ENCODE measurements at places on chromosomes 6 and 20. TPM values are rescaled to one million over a fixed set of nuclear protein-coding genes. Genes with fewer than 3 reads are reported as not detected.

- no peak for DNase-seq
These were observed 392.4 kb downstream of the TAF4 start for GRCh38 chr20:61673152-61673847.

GRCh38 chr6:149046164-149046821 lies 271.2 kb upstream of the TAB2 start:
- no peak for DNase-seq

GRCh38 chr6:125262016-125263013 lies 39.5 kb downstream of the HDDC2 start:
- DNase-seq = no peak

DNA sequence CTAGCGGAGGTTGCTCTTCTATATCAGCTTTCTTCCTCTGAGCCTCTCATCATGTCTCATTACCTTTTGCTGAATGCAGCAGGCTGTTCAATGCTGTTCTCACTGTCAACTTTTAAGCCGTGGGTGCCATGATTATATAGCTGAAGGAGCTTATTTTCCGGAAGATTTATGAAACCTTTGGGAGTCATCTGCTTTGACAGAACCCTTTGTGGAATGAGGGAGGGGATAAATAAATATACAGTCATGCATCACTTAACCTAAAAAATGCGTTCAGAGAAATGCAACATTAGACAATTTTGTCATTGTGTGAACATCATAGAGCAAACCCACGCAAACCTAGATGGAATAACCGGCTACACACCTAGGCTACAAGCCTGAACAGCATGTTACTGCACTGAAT lies 102.2 kb upstream of the AKAP12 start:
- no peak for DNase-seq

DNA sequence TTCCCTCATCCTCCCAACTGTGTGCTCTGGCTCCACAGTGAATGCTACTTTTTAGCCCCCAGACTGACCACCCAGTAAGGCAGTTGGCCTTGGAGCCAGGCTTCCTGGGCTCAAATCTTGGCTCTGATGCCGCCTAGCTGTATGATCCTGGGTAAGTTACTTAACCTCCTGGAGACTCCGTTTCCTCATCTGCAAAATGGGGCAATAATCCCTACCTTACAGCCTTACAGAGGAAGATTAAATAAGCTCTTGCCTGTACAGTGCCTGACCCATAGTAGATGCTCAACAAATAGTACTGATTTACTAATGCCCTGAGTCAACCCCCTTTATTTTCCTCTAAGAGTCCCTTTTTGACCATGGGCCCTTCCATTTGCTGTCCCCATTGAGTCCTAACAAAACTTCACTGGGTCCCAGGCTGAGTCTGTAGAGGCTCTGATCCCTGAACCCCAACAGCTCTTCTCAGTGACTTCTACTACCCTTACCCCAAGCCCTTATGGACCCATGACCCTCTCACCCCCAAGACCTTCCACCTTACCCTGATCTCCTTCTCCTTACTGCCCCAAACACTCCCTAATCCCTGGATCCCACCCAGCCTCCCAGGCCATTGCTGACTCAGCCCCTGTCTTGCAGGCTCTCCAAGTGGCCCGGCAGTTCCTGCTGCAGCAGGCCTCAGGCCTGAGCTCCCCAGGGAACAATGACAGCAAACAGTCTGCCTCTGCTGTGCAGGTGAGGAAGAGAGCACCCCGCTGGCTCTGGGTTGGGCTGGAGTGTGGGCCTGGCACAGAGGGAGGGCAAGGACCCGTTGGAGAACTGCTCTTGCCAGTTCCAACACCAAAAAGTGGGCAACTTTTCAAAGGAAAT lies 31.4 kb downstream of the FOXP4 start:
- no peak for DNase-seq

- DNase-seq = no peak
These were observed 16.3 kb downstream of the LGSN start for GRCh38 chr6:63303476-63303875.

Gene DEFB112
- total RNA-seq = not detected

GRCh38 chr6:115613488-115613887 lies 447.2 kb downstream of the FRK start:
- no peak for DNase-seq

DNA sequence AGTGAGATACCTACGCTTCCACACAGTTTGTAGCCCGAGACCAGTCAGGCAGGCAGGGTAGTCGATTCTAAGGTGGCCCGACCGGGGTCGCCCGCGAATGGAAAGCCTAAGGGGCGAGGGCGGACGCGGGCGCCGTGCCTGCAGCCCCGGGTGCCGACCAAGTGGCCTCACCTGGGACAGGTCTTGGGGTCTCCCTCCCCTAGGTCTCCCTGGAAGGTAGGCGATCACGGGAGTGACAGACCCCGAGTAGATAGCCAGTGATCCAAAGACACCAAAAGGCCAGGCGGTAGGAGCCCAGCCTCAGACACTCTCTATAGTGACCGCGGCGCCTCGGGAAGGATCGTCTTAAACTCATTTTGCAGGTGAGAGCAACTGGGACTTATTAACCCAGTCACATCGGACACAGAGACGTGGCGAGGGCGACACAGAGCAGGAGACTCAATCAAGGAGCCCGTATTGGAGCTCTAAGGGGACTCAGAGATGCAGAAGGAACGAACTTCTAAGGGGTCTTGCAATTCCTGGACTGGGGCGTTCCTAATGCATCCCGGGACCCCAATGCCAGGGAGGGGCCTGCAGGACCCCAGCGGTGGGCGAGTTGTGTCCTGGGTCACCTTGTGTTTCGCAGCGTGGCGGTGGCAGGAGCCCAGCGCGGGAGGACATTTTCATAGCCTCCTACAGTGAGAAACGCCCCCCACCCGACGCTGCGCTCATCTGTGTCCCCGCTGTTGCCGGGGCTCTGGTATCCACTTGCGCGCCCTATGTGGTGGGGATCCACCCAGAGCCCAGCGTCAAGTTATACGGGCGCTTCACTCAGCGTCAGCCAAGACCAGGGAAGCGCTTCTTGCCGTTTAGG lies 2.1 kb upstream of the VSX1 start:
- DNase-seq = peak; percentile 33

- DNase-seq = no peak
These were observed 62.2 kb downstream of the UBE2V1 start for GRCh38 chr20:50050660-50051308.

Gene SEMG1
- total RNA-seq = not detected

Gene ARHGAP40
- 0.05 TPM for total RNA-seq

Gene RNF144B
- total RNA-seq = 3.9 TPM

DNA sequence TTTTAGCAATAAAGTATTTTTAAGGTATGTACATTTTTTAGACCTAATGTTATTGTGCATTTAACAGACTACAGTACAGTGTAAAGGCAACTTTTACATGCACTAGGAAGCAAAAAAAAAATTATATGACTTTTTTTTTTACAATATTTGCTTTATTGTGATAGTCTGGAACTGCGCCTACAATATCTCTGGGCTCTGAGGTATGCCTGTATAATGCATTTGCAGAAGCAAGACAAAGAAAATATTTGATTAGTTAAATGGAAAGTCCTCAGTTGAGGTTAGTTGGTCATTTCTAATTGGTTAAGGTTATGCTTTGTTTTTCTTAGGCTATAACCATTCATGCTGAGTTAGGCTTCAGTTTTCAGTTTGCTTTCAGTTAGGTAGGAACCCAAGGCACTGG lies 46.9 kb upstream of the SMAP1 start:
- no peak for DNase-seq

Gene SENP6
- total RNA-seq = 33.5 TPM

DNA sequence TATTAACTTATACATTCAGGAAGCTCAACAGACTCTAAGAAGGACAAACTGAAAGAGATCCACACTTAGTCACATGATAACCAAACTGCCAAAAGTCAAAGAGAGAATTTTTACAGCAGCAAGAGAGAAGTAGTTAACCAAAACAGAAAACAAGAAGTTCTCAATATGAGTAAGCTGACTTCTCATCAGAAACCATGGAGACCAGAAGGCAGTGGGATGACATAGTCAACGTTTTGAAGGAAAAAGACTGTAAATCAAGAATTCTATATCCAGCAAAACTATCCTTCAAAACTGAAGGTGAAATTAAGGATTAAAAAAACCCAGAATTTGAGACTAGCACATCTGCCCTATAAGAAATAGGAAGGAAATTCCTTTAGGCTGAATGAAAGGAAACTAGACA lies 60.4 kb downstream of the COL19A1 start:
- no peak for DNase-seq

DNA sequence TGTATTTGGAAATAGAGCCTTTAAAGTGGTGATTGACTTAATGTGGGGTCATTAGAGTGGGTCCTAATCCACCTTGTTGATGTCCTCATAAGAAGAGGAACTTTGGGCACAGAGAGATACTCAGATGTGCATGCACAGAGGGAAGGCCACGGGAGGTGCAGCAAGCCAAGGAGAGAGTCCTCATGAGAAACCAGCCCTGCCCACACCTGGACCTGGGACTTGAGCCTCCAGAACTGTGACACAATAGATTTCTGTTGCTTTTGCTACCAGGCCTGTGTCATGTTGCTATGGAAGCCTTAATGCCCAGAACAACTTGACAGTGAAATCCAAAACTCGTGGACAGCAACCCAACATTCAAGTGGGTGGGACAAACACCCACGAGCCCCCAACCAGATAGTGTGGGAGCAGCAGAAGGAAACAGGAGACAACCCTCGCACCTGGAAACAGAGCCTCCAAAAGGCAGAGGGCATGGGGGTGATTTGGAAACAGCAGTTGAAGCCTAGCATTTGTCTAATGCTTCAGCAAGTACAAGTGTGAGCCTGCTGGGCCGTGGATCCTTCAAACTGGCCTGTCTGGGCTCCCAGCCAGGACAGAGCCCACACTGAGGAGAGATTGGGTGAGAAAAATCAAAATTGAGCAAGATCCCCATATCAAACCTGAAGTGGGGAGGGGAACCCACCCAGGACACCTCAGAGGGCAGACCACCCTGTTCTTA lies 201.0 kb upstream of the CST7 start:
- DNase-seq = no peak

Data from HT-29 (cell line).